ENCODE measurements at places on chromosomes 1 and 21.

- no peak for DNase-seq
These were observed 8.1 kb downstream of the SLX9 start for GRCh38 chr21:44947930-44948331.

GRCh38 chr1:203177036-203177405 is 1.4 kb upstream of the MYBPH start:
- no peak for DNase-seq

- DNase-seq: no peak
These were observed 56.7 kb upstream of the RGS21 start for GRCh38 chr1:192260076-192260475.

DNA sequence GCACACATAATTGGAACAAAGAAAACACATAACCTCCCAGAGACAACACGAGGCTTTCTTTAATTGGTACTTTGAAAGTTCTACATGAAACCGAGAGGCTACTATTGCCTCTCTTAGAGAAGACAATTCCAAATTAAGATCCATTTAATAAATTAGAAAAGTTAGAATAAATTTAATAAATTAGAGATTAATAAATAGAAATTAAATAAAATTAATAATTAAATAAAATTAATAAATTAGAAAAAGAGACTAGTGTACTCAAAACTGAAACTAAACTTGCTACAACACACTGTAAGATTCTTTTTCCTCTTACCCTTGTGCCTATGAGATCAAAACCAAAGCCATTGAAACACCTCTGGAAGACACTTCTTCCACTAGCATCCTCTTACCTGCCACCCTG is 199.0 kb downstream of the URB2 start:
- DNase-seq: no peak

DNA sequence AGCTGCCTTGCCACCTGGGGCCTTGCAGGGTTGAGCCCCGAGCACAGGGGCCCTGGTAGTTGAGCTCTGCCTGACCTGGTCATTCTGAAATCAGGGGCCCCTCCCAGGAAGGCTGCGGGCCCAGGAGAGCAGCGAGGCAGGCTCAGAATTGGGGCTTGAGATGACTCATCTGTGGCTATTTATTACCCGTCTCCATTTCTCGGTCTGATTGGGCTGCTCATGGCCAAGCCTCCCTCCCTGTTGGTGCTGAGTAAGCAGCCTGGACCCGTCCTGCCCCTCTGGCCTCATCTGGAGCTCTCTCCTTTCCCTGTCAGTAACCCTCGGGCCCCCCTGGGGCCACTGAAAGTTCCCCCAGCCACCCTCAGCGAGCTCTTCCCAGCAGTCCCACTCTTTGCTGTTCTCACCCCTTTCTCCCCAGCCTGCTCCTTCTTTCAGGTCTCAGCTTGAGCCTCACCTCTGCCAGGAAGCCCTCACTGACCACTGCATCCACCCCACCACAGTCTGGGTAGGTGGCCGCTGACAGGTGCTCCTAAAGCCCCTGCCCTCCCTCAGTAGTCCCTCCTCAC is 11.0 kb upstream of the TNFRSF8 start:
- peak; percentile 68 for DNase-seq

GRCh38 chr1:234490793-234491479 is 12.0 kb upstream of the TARBP1 start:
- DNase-seq: no peak

DNA sequence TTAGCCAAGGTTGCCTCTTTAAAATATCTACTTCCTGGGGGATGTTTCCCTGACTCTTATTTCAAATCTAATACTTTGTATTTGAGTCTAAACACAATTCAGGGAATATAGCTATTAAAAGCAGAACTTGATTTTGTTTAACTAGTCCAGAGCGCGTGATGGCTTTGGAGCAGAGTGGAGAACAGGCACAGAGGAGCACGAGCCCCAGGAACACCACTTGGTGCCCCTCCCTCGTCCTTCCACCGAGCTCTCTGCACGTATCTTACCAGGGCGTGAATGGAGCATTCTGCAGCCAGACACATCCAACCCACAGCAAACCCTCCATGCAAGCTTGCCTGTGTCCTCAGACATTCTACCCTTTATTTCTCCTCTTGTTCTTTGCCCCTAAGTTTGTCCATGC is 14.1 kb downstream of the KIF26B start:
- no peak for DNase-seq

GRCh38 chr1:24317081-24317480 is 2.1 kb upstream of the GRHL3 start:
- no peak for DNase-seq

DNA sequence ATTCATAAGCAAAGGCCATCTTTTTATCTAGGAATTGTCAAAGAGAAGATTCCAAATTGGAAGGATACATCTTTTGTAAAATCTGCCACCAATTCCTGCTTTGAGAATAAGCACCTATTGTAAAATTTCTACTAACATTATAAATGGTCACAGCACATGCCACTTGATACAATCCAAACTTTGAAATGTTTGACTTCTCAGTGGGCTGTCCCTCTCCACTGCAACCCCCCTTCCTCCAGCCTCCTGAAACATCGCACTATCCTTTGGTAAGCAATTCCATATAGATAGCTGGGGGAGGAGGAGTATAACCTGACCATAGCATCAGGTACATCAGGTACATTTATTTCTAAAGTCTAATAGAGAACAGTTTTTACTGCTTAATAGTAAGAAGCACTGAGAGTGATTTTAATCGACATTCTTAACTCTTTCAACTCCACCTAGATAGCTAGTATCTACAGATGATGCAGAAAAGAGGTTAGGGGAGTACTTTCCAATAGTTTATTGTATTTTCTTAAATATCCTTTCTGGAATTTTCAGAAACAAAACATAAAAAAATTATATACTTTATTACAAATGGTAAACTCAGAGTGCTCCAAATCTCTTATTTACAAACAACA is 2.9 kb downstream of the JUN start:
- DNase-seq: no peak

DNA sequence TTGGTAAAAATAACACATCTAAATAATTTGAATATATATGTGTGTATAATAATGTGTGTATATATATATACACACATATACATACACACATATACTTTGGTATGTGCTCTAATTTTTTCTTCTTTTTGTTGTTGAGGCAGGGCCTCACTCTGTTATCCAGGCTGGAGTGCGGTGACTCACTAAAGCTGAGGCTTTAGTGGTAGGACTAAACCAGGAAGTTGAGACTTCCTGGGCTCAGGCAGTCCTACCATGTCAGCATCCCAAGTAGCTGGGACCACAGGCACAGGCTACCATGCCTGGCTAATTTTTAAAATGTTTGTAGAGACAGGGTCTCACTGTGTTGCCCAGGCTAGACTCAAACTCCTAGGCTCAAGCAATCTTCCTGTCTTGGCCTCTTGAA is 46.7 kb upstream of the CXADR start:
- no peak for DNase-seq

- no peak for DNase-seq
These were observed 34.6 kb upstream of the DIP2A start for GRCh38 chr21:46424039-46424591.

- DNase-seq: no peak
These were observed 187.3 kb downstream of the VAV3 start for GRCh38 chr1:107777664-107778047.

DNA sequence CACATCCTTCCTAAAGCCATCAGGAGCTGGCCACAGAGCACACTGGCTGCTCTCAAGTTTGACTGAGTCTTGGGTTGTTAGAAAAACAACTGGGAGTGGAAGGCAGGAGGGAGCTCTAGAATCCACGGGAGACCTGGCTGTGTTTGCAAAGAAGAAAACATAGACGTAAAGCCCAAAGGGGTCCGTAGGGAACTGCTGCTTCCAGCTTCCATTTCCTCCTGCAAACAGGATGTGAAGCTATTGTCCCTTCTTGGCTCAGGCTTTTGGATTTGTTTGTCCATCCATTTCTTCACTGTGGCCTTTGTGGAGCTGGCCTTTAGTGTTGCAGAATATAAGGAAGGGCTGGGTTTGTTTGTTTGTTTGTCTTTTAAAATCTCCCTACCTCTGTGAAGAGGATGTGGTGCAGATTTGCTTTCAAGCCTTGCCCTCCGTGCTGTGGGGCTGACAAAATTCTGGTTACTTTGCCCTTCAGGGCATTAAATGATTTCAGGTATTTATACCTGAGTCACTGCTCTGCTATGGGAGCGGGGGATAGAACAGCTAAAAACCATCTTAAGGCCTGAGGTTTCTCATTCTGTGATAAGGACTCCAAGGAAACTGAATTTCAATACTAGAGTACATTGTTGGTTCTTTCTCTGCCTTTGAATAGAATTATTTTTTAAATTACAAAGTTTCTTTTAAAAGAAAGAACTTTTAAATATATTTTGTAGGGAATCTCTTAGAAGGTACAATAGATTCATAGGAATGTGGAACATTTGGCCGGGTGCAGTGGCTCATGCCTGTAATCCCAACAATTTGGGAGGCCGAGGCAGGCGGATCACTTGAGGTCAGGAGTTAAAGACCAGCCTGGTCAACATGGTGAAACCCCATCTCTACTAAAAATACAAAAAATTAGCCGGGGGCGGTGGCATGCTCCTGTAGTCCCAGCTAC is 74.3 kb downstream of the MPZL1 start:
- DNase-seq: no peak

GRCh38 chr1:91024481-91025119 is 2.8 kb upstream of the ZNF644 start:
- no peak for DNase-seq

DNA sequence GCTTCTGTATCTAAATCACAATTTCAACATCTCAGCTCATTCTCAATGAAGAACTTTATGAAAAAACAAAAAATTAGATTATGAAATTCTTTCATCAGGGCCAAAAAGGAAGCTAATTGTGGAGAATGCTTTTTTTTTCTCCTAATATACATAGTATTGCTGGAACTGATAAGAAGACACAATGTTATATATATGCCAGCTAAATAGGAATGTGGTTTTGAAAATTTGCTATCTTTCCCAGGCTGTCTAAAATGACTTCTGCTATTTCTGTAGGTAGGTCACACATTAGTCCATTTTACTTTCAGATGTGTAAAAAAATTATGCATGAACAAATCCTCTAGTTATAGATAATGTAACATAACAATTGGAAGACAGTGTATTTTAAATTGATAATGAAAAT is 732.9 kb downstream of the RWDD3 start:
- no peak for DNase-seq

GRCh38 chr1:180842491-180843275 is 70.0 kb upstream of the KIAA1614 start:
- no peak for DNase-seq

DNA sequence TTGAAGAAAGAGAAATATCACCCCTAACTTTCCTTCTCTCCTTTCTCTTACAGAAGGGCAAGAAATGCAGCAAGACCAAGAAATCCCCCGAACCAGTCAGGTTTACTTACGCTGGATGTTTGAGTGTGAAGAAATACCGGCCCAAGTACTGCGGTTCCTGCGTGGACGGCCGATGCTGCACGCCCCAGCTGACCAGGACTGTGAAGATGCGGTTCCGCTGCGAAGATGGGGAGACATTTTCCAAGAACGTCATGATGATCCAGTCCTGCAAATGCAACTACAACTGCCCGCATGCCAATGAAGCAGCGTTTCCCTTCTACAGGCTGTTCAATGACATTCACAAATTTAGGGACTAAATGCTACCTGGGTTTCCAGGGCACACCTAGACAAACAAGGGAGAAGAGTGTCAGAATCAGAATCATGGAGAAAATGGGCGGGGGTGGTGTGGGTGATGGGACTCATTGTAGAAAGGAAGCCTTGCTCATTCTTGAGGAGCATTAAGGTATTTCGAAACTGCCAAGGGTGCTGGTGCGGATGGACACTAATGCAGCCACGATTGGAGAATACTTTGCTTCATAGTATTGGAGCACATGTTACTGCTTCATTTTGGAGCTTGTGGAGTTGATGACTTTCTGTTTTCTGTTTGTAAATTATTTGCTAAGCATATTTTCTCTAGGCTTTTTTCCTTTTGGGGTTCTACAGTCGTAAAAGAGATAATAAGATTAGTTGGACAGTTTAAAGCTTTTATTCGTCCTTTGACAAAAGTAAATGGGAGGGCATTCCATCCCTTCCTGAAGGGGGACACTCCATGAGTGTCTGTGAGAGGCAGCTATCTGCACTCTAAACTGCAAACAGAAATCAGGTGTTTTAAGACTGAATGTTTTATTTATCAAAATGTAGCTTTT is 2.4 kb downstream of the CCN1 start:
- DNase-seq: no peak

- no peak for DNase-seq
These were observed 17.9 kb downstream of the LGALS8 start for GRCh38 chr1:236541710-236542109.

DNA sequence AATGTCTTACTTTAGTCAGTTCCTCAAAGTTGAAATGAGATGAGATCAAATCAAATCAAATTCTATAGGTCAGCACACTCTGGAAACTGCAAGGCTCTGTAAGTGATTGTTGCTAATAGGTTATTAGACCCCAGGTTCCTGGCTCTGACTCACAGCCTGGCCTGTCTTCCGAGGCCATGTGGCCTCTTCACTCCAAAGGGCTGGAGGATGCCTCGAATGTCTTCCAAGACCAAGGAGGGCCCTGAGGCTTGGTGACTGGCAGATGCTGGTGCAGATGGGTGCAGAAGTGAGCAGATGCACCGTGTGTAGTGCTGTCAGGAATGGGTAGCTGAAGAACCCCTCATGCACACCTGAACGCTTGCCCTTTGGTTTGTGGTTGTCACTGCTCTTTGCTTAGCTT is 113.4 kb downstream of the MAB21L3 start:
- DNase-seq: no peak

- DNase-seq: peak; percentile 91
These were observed at the start of gene SHC1 for GRCh38 chr1:154970631-154971340. Gene SHC1 (minus strand): TSS chr1:154970747. CDS start chr1:154970526, 221 bp downstream.

GRCh38 chr21:40067751-40068150 is 200.5 kb downstream of the PCP4 start:
- DNase-seq: no peak

DNA sequence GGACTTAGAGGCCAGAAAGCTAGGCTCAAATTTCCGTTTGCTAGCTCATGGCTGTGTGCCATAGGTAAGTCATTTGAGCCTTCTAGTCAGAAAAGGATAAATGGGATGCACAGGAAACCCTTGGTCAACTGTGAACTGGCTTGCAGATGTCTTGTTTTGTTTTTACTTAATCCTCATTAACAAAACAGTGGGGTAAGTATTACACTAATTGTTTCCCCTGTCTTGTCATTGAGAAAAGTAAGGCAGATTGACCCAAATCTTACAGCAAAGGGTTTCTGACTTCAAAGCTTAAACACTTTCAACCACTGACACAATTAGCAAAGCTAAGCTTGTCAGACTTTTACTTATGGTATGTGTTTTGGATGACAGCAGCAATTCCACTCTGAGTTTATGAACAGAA is 291.3 kb downstream of the NTNG1 start:
- no peak for DNase-seq

DNA sequence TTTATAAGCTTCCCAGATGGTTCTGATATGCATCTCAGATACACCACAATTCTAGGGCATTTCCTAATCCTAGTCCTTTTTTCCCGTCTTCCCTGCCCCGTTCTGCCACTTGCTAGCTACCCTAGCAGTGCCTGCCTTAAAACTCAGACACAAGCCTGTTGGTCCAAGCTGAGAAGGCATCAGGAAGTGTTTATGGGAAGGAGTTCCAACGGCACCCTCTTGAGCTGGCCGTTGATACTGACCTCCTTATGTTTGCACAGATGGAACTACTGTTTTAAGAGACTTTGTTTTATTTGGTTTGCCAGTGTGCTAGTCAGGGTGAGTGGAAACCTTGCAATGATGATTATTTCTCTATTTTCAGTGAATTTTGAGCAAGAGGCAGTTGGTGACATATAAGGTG is 67.2 kb downstream of the UCK2 start:
- DNase-seq: no peak

- peak; percentile 65 for DNase-seq
These were observed 37.3 kb downstream of the NENF start for GRCh38 chr1:212470059-212470458.

All from heart right ventricle (tissue), 16 donors.